Suppressor macrophage treated with lipopolysaccharide for 4 hours (primary cell): ENCODE measurements at places on chromosomes 1 and 21.

DNA sequence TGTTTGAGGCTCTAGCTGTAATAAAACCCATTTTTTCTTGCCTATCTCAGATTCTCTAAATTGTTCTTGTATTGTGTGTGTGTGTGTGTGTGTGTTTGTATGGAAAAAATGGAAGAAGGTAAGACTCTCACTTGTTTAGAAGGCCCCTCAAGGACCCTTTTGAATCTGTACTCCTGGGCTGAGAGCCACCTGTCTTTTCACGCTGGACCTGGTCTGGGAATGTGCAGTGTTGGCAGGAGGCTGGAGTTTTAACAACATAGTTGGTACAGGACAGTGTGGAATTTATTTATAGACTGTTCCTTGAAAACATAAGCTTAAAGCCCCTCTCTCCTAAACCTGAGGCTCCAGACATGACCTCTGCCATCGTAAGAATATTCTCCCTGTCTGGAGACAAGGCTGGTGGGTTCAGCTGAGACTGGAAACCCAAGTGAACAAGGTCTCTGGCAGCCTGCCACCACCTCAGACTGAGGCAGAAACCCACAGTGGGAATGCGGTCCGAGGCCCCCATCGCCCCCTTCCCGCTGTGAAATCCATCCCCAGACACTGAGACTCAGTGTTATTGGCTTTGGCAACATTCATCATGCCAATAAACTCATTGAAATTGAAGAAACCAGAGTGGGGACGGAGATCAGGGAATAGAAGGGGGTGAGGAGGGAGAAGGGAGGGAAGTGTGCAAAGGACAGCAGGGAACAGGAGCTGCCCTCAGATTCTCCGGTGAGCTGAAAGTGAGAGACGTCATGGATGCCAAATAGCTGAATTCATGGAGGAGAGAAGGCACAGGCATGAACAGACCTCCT, 24.6 kb upstream of the PLXNA2 start:
- DNase-seq: no peak

DNA sequence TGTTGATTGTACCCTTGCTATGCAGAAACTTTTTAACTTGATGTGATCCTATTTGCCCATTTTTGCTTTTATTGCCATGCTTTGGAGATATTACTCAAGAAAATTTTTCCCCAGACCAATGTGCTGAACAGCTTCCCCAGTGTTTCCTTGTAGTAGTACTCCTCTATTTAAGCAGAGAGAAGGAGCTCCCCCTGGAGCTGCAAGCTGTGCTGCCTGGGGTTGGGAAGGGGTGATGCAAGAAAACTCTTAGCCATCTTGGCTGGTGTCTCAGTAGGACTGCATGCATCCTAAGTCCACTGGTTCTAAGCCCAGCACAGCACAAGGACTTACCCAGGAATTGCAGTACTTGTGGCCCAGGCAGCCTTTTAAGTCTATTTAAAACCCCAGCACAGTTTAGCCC, 121.6 kb downstream of the NTMT2 start:
- no peak for DNase-seq

- no peak for DNase-seq
Observed at GRCh38 chr1:240468656-240469055, 143.3 kb downstream of the GREM2 start.

DNA sequence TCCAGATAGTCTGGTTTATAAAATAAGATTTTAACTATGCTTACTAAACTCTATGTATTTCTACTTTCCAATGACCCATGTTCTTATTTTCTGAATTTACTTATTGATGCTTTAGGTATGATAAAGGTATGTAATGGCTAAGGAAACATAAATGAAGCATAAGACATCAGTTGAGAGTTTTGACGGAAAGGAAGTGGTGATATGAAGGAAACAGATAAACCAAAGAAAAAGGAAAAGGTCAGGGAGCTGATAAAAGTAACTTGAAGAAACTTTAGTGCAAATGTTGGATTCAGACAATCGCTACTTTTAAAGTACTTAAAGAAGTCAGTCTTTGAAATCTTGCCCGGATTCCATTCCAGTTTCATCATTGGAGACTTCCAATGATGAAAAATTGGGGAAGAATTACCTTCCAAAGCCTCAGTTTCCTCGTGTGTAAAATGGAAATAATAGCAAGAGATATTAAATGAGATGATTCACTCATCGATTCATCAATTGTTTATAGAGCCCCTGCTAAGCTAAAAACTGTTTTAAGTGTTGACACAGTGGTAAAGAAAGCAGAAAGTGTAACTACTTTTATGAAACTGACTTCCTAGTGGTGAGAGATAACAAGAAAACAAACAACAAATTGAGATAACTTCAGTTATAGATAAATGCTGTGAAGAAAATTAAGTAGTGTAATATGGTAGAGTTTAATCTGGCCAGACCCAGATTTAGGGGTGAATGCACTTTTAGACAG, 10.6 kb downstream of the PTPRC start:
- no peak for DNase-seq
